RWPE2 (cell line): ENCODE measurements at places on chromosomes 16 and 17.

DNA sequence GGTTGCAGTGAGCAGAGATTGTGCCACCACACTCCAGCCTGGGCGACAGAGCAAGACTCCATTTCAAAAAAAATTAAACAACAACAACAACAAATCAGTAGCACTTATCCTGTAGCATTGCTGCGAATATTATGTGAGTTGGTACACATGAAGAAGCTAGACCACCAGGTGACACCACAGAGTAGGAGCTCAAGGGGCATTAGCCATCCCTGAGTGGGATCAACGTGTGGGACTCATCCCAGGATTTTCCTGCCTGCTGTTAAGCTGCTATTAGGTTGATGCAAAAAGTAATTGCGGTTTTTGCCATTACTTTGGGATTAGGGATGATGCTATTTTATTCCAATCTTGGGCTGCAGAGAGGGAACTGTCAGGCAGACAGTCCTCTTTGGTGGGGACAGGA is 47.2 kb downstream of the OTOA start:
- no peak for DNase-seq

DNA sequence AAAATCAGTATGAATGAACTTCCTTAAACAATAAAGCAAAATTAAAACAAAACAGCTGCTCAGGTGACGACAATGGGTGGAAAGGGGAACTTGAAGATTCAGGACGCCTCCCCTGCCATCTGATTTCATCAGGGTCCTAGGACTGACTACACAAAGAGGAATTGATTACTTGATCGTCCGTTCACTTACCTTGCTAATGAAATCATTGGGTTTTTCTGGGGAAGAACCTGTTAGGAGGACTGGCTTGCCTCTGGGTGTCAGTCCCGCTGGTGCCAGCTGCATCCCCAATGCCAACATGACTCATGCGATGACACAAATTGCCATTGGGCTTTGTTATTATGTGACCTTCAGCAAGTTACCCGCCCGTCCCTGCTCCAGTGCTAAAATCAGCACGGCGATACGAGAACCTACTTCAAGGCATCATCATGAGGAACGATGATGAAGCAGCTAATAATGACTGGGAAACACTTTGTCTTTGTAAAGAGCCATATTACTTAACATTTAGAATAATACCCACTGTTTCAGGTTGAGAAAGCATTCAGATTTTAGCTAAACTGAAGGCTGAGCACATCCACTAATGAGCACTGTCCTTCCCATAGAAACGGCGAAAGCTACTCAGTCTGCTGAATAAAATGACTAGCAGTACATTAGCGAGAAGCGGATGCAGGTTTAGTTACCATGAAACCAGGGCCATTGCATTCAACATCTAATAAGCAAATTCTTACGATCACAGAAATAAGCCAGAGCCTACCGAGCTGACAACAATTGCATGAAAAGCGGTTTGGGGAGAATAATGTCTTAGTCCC is 139.4 kb downstream of the ZFHX3 start:
- peak; percentile 19 for DNase-seq

DNA sequence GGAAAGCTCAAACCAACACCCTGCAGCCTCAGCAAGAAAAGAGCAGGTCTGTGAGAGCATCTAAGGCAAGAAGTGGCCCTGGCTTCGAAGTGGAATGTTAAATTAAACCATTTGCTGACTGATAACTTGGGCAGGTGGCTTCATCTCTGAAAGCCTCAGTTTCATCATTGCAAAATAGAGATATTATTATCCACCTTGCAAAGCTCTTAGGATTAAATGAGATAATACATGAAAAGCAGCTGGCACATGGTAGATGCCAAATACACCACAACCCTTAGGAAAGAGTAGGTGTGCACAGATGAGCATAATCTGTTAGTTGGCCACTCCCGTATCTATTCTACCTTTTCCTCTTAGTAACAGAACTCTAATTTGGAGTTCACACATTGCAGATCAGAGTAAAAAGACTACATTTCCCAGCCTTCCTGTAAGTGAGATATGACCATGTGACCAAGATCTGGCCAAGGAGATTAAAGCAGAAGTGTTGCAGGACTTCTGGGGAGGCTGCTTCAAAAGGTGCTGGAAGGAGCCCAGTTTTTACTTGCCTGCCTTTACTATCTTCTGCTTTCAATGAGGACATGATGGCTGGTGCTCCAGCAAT is 288.7 kb downstream of the SOX9 start:
- no peak for DNase-seq

DNA sequence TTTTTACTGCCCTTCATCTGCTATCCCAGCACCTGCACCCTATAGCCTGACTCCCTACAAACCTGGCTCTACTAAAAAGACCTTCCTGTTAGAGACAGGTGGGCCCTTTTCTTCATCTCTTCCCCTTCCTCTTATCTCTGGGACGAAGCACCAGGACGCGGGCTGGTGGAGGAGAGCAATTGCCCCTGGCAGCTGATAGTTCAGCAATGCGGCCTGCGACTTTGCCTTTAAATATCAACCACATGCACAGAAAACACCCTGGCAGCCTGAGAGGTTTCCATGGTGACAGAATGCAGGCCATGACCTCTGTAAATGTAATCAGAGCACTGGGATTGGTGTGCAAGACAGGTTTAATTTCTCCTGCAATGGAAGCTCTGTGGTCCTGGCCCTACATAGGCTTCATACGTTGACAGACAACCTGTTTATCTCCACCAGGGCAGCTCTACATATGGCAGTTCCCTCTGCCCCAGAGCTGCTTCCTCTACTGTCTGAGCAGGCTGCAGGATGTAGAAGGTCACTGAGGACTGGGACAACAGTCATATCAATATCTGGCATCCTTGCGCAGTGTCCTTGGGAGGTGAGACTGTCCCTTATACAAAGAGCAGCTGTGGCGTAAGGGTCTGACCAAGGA is 10.0 kb upstream of the SKAP1 start:
- no peak for DNase-seq

- DNase-seq, result no peak
Observed at GRCh38 chr17:5596421-5596820, 12.1 kb upstream of the NLRP1 start.

GRCh38 chr16:14364386-14365199 is 265.5 kb downstream of the PARN start:
- DNase-seq, result peak; percentile 87

- no peak for DNase-seq
Observed at GRCh38 chr16:58518083-58518979, 3.0 kb downstream of the SETD6 start.

- no peak for DNase-seq
Observed at GRCh38 chr17:31926100-31926729, 10.6 kb upstream of the SUZ12 start.

DNA sequence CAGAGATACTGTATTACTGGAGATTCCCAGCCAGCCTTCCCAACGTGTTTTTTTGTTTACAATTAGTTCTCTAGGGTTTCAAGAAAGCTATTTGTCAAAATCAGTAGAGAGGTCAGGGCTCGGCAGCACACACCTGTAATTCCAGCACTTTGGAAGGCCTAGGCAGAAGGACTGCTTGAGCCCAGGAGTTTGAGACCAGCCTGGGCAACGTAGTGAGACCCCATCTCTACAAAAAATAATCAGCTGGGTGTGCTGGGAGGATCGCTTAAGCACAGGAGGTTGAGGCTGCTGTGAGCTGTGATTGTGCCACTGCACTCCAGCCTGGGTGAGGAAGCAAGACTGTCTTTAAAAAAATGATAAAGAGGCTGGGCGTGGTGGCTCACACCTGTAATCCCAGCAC is 19.4 kb downstream of the CBX1 start:
- DNase-seq, result no peak

DNA sequence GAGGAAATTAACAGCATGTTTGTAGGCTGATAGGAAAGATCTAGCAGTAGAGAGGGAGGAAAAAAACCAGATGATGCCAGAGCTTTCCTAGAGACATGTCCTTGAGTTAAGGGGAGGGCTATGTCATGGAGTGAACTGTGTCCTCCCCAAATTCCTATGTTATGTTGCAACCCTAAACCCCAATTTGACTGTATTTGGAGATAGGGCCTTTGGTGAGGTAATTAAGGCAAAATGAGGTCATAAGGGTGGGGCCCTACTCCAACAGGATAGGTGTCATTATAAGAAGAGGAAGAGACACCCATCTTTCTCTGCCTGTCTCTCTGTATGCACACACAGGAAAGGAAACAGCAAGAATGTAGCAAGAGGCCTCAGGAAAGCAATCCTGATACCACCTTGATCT is 195.3 kb upstream of the AXIN2 start:
- no peak for DNase-seq

- DNase-seq, result no peak
Observed at GRCh38 chr17:75481194-75482068, 25.0 kb downstream of the TMEM94 start.

DNA sequence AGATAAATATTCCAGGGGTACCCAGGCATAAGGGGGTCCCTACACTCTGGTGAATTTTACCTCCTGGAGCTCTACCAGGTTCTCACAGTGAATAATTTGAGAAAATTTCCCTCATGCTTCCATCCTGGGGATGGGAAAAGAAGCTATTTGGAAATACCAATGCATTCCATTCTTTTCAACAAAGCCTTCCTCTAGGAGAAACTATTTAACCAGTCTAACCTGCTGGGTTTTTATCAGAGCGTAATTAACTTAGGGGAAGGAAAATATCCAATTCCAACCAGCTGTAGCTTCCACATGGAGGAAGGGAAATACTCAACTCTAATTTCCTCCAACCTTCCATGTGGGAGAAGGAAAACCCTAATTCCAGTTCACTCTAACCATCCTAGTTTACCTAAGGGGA is 17.0 kb downstream of the MFSD6L start:
- no peak for DNase-seq

DNA sequence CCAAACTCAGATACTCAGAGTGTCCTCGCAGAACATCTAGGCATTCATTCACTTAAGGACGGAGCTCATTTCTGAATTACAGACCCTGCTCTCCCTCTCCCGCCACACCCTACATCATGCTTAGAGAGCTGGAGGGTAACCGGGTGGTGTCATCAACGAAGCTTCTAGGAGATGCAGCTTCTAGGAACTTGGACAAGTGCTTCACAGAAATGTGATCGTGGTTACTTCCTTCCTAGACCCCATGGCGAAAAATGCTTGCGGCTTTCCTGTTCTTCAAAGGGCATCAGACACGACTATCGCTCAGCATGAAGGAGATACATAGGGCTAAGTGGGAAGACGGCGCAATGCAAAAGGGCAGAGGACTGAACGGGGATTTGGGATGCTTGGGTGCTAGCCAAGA is 126.8 kb downstream of the ZFHX3 start:
- DNase-seq, result peak; percentile 6

DNA sequence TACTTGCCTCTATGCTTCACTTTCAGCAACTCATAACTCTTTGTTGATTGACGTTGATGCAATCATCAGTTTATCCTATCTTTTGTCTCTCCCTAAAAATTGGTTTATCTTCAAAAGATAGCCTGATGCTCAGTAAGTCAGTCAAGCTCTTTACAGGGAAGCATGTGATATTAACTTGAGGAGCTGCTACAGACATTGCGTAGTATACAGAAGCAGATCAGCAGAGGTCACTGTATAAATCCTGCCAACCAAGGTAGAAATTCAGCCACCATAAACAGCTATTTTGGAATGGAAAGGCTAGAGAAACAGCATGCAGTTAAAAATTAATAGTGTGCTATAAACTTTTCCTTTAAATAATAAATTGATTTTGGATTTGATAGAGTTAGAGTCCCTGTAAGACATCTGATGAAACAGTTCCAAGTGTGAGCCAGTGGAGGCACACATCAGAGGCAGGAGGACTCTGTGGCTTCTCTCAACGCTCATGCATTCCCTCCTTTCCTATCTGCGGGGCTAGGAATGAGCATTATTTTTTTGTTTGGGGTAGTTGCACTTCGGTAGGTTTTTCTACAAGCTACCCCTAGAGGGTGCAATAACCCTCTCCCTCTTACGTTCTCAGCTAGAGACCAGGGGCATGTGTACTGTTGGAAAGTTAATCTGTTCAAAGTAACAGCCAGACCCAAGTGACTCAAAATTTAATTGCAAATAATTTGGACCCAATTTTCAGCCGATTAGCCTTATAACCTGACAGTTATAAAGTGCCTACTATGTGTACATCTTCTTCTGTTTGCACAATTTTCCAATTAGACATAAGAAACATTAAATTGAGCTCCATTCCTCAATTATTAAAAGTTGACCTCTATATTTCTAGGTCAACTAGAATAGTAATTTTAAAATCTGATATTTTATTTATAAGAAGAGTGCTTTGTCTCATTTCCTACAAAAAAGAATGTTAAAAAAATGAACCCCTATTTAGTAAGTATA is 647.7 kb upstream of the SOX9 start:
- DNase-seq, result no peak

DNA sequence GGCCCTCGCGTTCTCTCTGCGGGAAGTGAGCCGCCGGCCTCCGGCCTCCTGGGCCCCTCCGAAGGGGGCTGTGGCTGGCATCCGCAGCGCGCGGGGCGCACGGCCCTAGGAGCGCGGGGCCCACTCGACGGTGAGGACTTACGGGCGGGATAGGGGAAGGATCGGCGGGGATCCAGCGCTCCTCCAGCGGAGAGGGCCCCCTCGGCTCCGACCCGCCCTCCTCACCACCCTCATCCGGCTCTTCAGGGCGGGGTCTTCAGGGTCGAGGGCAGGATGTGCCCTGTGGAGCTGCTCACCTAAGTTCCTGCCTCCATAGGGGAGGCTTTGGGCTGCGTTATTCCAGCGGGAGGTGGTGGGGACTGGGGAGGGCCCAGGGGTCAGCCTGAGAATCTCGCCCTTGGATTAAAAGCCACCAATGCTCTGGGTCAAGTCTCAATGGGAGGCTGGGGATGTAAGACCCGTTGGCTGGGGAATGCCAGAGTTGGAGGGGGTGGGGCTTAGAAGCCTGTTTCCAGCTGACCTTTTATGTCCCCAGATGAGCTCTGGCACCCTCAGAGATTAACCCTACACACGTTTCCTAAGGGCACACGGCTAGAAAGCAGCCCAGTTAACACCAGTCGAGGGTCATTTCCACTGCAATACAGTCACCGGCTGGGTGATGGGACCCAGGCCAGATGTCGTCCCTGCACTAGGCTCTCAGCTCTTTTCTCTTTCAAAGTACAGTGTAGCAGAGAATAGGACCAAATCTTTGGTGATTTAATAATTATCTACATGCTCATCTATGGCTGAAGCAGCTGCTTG is 13.4 kb downstream of the TBX2 start:
- peak; percentile 38 for DNase-seq

DNA sequence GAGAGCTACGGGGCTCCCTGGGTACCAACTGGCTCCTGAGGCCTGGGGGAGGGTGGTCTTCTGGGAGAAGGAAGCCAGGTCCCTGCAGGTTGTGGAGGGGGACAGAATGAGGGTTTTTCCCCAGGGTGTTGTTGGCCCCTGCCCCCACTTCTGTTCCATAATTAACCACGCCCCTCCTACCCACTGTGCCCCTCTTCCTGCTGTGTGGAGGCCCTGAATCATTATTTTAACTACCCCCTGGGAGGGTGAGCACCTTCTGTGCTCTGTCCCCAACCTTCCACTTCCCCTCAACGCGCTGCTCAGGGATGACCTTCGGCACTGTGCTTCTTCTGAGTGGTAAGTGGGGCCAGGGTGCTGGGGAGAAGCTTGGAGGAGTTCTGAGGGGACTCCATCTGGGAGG is at the start of gene ITGAD:
ITGAD (plus strand) TSS at position 280 of the 400 bp plus-strand sequence; CDS start at position 306, 26 bp downstream.
- no peak for DNase-seq
